Urinary bladder (tissue), 4 donors: ENCODE measurements at places on chromosomes 1 and 21. TPM values are rescaled to one million over a fixed set of nuclear protein-coding genes. Genes with fewer than 3 reads are reported as not detected.

The CD5L gene
- total RNA-seq = not detected

The DAB1 gene
- total RNA-seq = 4.9 TPM

The IRF6 gene
- total RNA-seq = 25.0 TPM

The ANKRD34A gene
- 0.21 TPM for total RNA-seq

The C1QA gene
- 41.5 TPM for total RNA-seq

The WDR4 gene
- 5.3 TPM for total RNA-seq

The ATP1A4 gene
- 8.3 TPM for total RNA-seq

GRCh38 chr21:14737284-14737691 is 191.2 kb upstream of the SAMSN1 start:
- no peak for DNase-seq

GRCh38 chr1:6269296-6269695 is 8.4 kb upstream of the GPR153 start:
- DNase-seq = no peak

GRCh38 chr1:155014709-155015508 is 12.3 kb downstream of the ZBTB7B start:
- no peak for DNase-seq

- DNase-seq = no peak
These were observed 23.7 kb downstream of the UCK2 start for GRCh38 chr1:165851034-165851658.

DNA sequence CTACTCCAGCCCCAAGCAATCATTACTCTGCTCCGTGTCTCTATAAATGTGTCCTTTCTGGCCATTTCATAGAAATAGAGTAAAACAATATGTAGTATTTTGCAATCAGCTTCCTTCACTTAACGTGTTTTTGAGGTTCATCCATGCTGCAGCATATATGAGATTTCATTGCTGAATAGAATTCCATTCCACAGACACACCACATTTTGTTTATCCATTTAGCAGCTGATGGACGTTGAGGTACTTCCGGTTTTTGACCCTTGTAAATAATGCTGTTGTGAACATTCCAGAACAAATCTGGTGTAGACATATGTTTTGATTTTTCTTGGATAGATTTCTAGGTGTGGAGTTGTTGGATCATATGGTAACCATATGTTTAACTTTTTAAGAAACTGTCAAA is 30.7 kb downstream of the ADAM30 start:
- no peak for DNase-seq

DNA sequence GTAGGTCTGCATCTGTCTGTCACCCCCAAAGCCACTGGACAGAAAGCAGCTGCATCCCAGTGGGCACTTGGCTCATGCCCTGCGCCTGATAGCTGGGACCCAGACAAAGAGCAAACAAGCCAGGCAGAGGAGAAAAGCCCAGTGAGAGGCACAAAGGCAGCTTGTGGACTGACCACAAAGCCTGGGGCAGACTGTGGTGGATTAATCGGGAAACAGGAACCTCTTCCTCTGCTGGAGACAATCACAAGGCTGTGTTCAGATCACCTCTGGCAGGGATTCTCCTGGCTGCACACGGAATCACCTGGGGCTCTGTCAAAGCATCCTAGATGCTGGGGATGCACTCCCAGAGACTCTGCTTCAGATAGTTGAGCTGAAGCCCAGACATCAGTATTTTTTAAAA is 15.2 kb upstream of the GJB5 start:
- no peak for DNase-seq

- no peak for DNase-seq
These were observed 35.7 kb downstream of the RGS5 start for GRCh38 chr1:163166886-163167555.

DNA sequence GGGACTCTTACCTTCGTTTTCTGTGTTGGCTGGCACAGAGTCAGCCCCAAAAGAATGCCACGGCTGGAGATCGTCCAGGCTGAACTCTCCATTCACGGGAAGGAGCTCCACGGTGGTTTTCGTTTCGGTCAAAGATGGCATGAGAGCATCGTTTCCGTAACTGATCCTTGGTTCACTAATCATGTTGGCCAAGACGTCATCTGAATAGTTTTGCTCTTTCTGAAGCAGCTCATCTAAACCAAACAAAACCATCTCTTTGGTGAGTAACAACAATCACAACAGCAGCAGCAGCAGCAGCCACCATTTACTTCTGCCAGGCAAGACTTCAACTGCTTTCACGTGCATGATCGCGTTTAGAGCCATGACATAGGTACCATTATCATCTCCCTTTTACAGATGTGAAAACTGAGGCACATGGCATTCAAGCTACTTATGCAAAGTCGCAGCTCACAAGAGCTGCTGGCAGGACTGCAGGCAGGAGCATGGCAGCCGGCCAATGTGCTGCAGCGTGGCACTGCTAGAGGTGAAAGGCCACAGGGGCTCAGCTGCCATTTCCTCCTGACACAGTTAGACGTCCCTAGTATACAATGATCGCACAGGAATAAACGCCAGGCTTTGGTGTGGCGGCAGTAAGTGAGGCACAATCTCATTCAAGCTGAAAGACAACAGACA is 177.1 kb downstream of the GABPA start:
- DNase-seq = no peak

- DNase-seq = no peak
These were observed 72.2 kb upstream of the DPT start for GRCh38 chr1:168801032-168801745.

DNA sequence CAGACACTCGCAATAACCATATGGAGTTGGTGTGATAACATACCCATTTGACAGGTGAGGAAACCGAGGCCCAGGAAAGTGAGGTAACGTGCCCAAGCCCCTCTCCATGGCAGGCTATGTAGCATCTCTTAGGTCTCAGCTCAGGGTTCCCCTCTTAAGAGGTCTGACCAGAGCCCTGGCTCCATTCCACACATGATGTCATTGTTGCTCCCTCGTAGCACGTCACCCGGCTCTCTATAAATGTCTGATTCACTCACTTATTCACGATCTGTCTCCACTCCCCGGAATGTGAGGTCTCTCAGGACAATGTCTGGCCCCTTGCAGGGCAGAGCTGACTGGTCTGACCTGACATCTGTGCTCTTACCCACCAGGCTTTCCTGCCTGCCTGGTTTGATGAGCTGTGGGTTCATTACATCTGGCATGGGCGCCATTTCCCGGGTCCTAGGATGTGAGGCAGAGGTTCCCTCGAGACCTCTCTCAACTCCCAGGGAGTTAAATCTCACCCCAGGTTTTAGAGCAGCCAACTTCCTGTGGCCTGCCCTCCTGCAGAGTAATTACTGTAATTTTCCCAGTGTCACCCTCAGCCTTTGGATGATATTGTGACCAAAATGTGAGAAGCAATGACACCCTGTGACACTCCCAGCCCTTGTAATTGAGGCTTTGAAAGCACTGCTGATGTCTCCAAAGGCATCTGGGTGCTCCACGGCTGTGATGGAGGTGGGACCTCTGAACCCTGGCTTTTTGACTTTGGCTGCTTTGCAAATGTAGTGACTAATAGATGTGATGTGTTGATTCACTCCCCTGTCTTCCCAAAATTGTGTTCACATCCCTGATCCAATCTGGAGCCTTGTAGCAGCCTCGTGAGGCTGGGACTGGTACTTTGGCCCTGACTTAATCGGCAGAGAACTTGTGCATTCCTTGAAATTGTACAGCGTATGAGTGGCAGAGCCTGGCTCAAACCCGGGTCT is 10.6 kb downstream of the ACTL8 start:
- no peak for DNase-seq

DNA sequence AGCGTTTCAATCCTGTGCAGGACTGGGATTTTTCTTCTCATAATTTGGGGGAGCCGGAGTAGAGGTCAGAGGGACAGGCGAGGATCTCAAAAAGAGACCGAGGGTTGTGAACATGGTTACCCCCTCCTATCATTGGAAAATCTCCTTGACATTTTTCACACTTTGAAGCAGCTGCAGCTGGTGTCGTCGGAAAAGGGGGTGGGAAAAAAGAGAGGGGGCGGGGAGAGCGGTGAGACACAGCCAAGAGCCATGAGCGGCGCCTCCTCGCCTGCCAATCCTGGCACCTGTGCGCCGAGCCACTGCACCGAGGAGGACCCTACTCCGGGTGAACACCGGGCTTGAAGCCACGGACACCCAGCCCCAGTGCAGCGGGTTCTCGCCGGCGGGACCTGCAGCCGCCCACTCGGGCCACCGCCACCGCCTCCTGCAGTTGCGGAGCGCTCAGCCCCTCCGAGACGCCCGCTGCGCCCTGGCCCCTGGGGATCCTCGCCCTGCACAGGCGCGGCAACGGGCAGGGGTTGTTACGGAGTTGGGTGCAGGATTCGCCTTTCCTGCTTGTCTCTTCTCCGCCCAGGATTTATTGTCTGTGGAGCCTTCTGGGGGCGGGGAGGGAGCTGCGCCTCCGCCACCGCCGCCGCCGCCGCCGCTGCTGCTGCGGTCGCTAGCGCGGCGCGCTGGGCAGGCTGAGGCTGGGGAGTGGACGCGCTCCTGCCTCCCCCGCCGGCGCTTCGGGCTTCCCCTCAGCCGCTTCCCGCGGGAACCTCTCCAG is at the start of gene LRRC7:
Gene LRRC7 (plus strand): TSS at position 271 of the 769 bp plus-strand sequence. CDS start 718 bp downstream, outside the sequence.
- no peak for DNase-seq

GRCh38 chr1:87706779-87707228 is 378.1 kb downstream of the LMO4 start:
- DNase-seq = no peak

DNA sequence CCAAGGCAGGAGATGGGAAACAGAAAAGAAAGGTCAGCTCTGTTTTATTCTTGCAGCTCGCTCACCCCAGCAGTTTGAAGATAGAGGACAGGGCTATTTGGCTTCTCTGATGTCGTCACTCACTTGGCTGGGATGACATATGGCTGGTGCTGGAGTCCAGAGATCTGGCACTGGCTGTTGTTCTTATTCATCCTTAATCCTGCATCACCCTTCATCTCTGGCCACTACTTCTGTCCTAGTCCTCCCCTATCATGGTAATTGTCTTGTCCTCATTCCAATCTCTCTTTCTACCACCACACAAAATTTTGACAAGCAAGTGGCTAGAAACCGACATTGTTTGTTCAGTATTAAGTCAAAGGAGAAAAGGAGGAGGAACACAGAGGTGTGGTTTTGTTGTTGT is 103.8 kb upstream of the PDE4B start:
- DNase-seq = no peak

DNA sequence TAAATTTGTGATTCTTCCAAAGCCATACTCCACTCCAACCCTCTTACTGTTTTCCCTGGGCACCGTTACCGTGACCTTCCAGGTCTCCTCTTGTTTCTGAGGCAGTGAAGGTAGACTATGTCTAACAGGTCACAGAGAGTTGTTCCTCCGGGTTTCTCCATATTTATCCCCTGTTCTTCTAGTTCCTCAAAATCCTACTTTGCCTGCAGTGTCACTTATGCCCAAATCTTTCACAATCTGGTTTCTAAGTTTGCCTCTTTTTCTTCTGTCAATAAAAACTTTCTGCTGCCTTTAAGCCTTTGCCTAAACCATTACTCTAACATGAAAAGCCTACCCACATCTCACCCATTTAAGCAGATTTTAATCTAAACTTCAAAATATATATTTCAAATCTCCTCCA is 87.7 kb downstream of the C4BPA start:
- no peak for DNase-seq

DNA sequence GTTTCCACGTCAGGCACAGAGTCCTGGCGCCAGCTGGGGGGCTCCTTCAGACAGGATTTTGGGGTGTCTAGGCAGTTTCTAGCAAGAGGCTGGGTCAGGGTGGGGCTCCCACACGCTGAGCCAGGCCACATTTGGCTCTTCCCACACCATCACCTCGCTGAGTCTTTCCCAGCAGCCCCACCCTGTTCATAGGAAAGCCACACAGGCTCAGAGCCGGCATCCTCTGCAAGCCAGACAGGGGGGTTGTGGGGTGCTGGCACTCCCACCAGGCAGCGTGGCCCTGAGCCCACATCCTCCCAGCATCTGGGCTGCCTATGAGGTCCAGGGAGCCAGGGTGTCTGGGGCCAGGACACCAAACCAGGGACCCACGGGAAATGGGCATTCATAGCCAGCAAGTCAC is 2.8 kb upstream of the GPR153 start:
- no peak for DNase-seq

DNA sequence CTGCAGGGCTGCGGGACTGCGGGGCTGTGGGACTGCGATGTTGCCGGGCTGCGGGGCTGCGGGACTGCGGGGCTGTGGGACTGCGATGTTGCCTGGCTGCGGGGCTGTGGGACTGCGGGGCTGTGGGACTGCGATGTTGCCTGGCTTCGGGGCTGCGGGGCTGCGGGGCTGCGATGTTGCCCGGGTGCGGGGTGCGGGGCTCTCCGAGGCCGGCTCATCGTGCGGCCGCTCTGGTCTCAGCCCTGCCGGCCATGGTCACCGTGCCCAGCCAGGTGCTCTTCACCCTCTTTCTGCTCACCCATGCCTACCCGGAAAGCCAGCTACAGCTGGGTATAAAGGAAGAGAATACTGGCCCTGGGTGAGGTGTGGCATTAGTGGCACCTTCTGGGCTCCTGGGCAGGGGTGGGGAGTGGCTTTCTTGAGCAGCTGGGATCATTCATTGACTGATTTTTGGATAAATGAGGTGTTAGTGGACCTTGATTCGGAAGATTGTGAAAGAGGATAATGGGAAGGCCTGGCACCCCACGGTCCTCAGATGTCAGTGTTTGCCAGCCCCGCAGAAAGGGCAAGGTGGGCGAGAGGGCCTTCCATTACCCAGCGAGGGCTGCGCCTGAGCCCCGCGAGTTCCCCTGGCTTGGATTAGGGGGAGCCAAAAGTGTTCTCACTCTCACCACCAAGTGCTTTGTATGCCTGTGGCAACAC is 36.3 kb downstream of the COQ8A start:
- DNase-seq = no peak
